ENCODE measurements at places on chromosomes 6 and 20. TPM values are rescaled to one million over a fixed set of nuclear protein-coding genes. Genes with fewer than 3 reads are reported as not detected.

GRCh38 chr6:162705736-162706135, 21.8 kb downstream of the PRKN start:
- no peak overlapping the region for H3K4me3 ChIP-seq
- H3K27ac ChIP-seq: no peak overlapping the region
- H3K27me3 ChIP-seq: no peaks in the 10 kb centered on the region
- H3K4me1 ChIP-seq: no peaks in the 10 kb centered on the region
- no peaks in the 10 kb centered on the region for H3K36me3 ChIP-seq
- DNase-seq: no peak

GRCh38 chr20:431012-431904, 23.2 kb downstream of the RBCK1 start:
- no peak overlapping the region for H3K27ac ChIP-seq
- H3K4me1 ChIP-seq: no peaks in the 10 kb centered on the region
- H3K27me3 ChIP-seq: no peaks in the 10 kb centered on the region
- peaks cover 90% of the 10 kb centered on the region for H3K36me3 ChIP-seq
- H3K4me3 ChIP-seq: no peak overlapping the region

GRCh38 chr6:106398621-106399020, 38.1 kb downstream of the CRYBG1 start:
- H3K27ac ChIP-seq: no peak overlapping the region
- no peaks in the 10 kb centered on the region for H3K36me3 ChIP-seq
- peaks cover 5% of the 10 kb centered on the region for H3K27me3 ChIP-seq
- H3K4me1 ChIP-seq: no peaks in the 10 kb centered on the region

GRCh38 chr6:166466178-166467122, 83.7 kb upstream of the MPC1 start:
- no peaks in the 10 kb centered on the region for H3K27me3 ChIP-seq
- H3K4me1 ChIP-seq: peaks cover 15% of the 10 kb centered on the region
- no peaks in the 10 kb centered on the region for H3K36me3 ChIP-seq

DNA sequence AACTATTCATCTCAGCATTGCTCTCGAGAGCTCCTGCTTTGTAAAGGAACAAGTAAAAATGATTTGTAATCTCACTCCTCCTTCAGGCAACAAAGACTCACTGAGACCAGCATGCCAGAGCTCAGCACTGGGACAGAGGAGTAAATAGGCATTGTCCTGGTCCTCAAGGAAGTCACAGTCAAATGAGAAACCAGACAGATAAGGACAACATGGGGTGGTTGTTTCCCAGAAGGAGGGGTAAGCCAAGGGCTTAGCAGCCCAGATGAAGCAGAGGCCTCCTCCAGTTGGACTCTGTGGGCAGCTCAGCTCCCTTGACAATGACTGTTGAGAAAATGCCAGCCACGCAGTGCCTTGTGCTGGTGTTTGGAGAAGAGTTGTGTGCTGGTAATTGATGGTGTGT, 425.7 kb upstream of the CHD6 start:
- H3K36me3 ChIP-seq: no peaks in the 10 kb centered on the region
- H3K27me3 ChIP-seq: no peaks in the 10 kb centered on the region
- H3K4me1 ChIP-seq: no peaks in the 10 kb centered on the region
- H3K4me3 ChIP-seq: no peak overlapping the region
- H3K27ac ChIP-seq: no peak overlapping the region
- DNase-seq: no peak

DNA sequence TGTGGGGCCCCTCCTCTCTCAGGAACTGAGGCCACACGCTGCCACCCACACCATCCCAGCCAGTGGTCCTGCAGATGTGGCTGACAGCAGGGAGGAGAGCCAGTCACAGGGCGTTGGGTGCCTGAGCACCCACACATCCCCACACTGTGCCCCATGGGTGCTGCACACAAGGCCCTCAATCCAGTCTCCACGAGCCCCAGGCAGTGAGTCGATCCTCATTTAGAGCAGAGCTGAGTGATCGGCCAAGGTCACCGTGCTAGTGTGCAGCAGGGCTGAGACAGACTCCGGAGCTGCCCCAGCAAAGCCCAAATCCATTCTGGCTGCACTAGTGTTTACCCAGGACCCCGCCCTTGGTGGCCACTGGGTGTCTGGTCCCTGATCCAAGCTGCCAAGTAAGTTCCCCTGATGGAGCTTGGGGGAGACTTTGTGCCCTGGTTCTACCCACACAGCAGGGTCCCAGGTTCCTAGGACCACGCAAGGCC, 9.0 kb downstream of the C20orf203 start:
- no peak overlapping the region for H3K27ac ChIP-seq
- H3K27me3 ChIP-seq: no peaks in the 10 kb centered on the region
- H3K36me3 ChIP-seq: no peaks in the 10 kb centered on the region
- H3K4me1 ChIP-seq: no peaks in the 10 kb centered on the region
- DNase-seq: no peak

DNA sequence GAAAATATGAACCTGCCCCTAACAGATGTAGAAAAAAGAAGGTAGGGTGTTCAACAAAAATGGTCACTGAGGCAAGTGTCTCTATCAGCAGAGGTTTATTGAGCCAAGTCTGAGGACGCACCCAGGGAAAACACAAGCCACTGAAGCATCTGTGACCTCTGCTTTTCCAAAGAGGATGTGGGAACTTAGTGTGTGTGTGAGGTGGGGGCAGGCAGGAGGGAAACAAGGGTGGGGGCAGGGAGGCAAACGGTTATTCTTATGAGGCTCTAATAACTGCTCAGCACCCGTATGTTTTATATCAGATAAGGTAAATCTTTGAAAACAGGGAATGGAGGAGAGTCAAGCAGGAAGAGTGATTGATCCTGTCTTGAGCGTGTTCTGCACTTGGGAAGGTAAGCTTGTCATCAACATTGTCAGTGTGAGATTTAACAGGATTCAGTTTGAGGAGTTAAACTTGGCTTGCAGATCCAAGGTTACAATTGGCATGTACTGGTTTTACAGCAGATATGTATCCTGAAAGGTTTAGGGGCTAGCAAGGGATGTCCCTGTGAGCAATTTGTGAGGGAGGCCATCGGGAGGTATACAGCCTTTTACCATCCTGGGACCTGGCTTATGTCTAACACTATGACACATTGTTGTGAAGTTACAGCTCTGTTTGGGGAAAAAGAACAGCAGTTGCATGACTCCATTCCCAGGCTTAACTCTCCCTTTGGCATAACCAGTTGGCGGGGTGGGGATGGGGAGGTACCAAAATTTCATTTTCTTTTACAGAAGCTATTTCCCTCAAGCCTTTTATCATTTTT, 33.7 kb downstream of the NINL start:
- H3K27ac ChIP-seq: no peak overlapping the region
- DNase-seq: no peak
- H3K4me1 ChIP-seq: no peaks in the 10 kb centered on the region
- no peaks in the 10 kb centered on the region for H3K36me3 ChIP-seq

DNA sequence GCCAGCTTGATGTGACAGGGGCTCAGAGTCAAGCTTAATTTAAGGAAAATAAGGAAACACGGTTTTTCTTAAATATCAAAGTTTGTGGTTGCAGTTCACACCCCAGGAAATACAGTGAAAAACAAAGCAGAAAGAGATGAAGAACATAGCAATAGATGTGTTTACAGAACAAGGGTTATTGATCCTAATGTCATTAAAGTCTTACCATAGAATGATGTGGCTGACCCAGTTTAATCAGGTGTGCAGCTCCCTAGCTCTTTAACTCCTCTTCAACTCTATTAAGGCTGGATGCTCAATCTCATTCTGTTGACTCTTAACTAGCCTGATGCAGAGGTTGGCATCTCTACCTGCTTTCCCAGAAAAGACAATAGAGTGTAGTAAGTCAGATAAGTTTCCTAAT, 7.5 kb upstream of the GTF3C6 start:
- H3K36me3 ChIP-seq: no peaks in the 10 kb centered on the region
- no peak for DNase-seq
- no peak overlapping the region for H3K4me3 ChIP-seq
- peaks cover 8% of the 10 kb centered on the region for H3K4me1 ChIP-seq

GRCh38 chr6:12557765-12558164, 158.8 kb upstream of the PHACTR1 start:
- no peaks in the 10 kb centered on the region for H3K36me3 ChIP-seq
- DNase-seq: no peak
- no peak overlapping the region for H3K27ac ChIP-seq
- no peaks in the 10 kb centered on the region for H3K27me3 ChIP-seq

- peaks cover 60% of the 10 kb centered on the region for H3K4me1 ChIP-seq
- no peaks in the 10 kb centered on the region for H3K36me3 ChIP-seq
- H3K27me3 ChIP-seq: no peaks in the 10 kb centered on the region
- no peak for DNase-seq
- no peak overlapping the region for H3K4me3 ChIP-seq
- H3K27ac ChIP-seq: peak overlapping the region; percentile 93
These were observed 97.5 kb downstream of the ARMC2 start for GRCh38 chr6:108945681-108946159.

Gene WFDC12
- total RNA-seq: not detected

Gene LAMA2
- 203 TPM for total RNA-seq

Gene BPIFA1
- not detected for total RNA-seq

Gene ADGRF1
- total RNA-seq: not detected

Gene CLVS2
- total RNA-seq: under 0.01 TPM

Gene SYNDIG1
- total RNA-seq: 15.5 TPM

Gene WFDC5
- not detected for total RNA-seq

Measured in tibial nerve (tissue), 4 donors.